ENCODE measurements at places on chromosomes 1 and 21.

DNA sequence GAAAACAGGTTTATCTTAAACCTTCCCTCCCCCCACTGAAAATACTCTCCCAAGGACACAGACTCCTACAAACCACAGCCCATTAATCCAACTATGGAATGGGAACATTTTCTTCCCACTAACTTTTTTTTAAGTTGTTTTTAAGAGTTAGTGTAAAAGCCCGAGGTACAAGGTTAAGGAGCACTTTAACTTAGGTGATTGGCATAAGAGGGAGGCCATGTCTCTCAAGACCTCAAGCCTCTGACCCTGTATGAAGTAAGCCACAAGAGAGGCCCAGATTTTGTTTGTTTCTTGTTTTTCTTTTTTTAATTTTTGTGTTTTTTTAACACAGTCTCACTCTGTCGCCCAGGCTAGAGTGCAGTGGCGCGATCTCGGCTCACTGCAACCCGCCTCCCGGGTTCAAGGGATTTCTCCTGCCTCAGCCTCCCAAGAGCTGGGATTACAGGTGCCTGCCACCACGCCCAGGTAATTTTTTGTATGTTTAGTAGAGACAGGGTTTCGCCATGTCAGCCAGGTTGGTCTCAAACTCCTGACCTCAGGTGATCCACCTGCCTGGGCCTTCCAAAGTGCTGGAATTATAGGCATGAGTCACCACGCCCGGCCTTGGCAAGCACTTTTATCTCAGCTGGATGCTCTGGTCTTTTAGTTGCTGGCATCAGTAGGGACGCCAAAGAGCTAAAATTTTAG lies 14.4 kb downstream of the ARMH1 start:
- no peak overlapping the region for H3K4me3 ChIP-seq
- H3K36me3 ChIP-seq = no peaks in the 10 kb centered on the region
- H3K4me1 ChIP-seq = peaks cover 33% of the 10 kb centered on the region
- no peak for DNase-seq

DNA sequence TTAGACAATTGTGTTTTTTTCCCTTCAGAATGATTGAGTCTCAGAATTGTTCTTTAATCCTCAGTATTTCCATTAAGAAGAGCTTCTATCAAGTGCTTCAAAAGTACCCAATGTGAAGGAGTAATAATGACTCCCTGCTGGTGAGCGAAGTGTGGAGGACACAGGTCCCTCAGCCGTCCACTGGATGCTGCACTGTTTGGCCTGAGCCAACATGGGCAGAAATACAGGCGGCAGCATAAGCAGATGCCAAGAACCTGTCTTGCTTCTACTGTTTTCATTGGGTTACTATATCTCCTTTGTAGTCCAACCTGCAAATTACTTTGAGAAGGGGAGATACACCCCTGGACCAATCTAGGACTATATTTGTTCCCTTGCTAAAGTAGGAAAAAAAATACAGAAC lies 55.3 kb upstream of the DPH5 start:
- DNase-seq = no peak
- H3K4me3 ChIP-seq = no peak overlapping the region
- H3K4me1 ChIP-seq = no peaks in the 10 kb centered on the region
- H3K27me3 ChIP-seq = no peaks in the 10 kb centered on the region
- H3K27ac ChIP-seq = no peak overlapping the region
- H3K36me3 ChIP-seq = no peaks in the 10 kb centered on the region

- no peaks in the 10 kb centered on the region for H3K36me3 ChIP-seq
- DNase-seq = no peak
- peaks cover 3% of the 10 kb centered on the region for H3K27me3 ChIP-seq
- no peaks in the 10 kb centered on the region for H3K4me1 ChIP-seq
- H3K27ac ChIP-seq = no peak overlapping the region
Observed at GRCh38 chr1:181593042-181593441, 109.7 kb downstream of the CACNA1E start.

- H3K36me3 ChIP-seq = no peaks in the 10 kb centered on the region
- H3K27me3 ChIP-seq = peaks cover 9% of the 10 kb centered on the region
Observed at GRCh38 chr1:203551550-203551949, 57.6 kb downstream of the OPTC start.

GRCh38 chr1:29986986-29987385 lies 736.4 kb downstream of the MATN1 start:
- H3K36me3 ChIP-seq = no peaks in the 10 kb centered on the region
- no peaks in the 10 kb centered on the region for H3K27me3 ChIP-seq
- no peaks in the 10 kb centered on the region for H3K4me1 ChIP-seq
- H3K4me3 ChIP-seq = no peak overlapping the region
- H3K27ac ChIP-seq = no peak overlapping the region

- H3K4me1 ChIP-seq = peaks cover 9% of the 10 kb centered on the region
- no peaks in the 10 kb centered on the region for H3K27me3 ChIP-seq
- no peaks in the 10 kb centered on the region for H3K36me3 ChIP-seq
- no peak for DNase-seq
Observed at GRCh38 chr1:230891413-230891812, 23.1 kb upstream of the C1orf198 start.

DNA sequence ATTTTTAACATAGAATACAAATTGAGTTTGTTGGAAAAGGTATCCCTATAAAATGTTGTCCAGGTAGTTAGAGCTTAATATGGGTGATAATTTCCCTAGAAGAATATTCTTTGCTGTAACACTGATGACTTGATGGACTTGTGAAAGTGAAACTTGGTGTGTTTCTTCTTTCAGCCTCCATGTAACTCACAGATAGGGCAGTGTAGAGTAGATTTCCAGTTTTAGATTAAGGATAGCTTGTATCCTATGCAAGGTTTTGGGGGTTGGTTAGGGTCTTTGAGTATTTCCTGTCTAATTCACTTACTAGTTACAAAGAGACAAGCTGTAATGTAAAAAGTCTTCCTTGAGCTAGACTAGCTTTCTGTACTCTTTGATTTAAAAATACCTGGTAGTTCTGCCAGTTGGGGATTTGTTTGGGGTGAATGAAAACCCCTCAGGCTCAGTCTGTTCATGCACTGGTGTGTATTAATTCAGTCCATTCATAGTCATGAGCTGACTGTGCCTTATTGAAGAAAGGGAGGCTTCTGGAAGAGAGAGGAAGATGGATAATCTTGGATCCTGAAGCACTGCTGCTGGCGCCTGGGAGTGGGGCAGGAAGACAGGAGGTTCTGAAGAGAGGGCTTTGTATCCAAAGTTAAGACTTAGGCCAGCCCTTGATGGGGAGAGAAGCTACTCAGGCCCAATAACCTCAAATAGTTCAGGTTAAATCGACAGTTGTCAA lies 83.6 kb downstream of the CAMTA1 start:
- DNase-seq = no peak
- no peak overlapping the region for H3K27ac ChIP-seq
- H3K4me3 ChIP-seq = no peak overlapping the region
- 0 out of 3 replicates have a peak, but pooled peaks cover 4% of the 10 kb centered on the region for H3K36me3 ChIP-seq

- DNase-seq = no peak
- H3K4me1 ChIP-seq = no peaks in the 10 kb centered on the region
- no peak overlapping the region for H3K27ac ChIP-seq
- peaks cover 4% of the 10 kb centered on the region for H3K36me3 ChIP-seq
- no peak overlapping the region for H3K4me3 ChIP-seq
Observed at GRCh38 chr1:212401838-212402582, 12.7 kb downstream of the PACC1 start.

DNA sequence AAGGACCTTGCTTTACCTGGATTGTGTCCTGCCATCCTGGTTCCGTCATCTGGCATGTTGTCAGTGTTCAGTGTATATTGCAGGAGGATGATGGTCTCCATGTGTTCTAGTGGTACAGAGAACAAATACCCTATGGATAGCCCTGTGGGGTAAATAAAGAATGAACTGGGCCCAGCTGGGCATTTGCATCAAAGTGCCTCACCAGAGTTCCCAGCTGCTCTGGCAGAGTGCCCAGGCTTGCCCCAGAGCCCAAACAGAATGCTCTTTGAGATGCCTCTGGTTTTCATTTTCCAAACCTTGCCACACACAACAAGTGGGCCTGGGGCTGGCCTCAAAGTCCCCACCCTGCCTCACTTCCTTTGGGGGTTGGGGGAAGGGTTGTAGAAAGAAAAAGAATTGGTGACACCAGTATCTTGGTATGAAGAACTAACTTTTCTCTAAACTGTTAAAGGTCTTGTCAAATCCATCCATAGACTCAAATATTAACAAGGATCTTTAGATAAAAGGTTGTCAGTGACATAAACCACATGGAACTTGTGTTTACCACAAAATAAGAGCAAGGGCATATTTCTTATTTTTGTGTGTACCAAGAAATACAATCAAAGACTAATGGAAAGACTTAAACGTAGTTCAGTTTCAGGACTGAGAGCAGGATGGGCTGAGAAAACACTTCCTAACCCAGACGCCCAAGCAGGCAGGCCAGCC lies 82.2 kb downstream of the LMO4 start:
- no peaks in the 10 kb centered on the region for H3K4me1 ChIP-seq
- no peak overlapping the region for H3K27ac ChIP-seq
- no peaks in the 10 kb centered on the region for H3K27me3 ChIP-seq

DNA sequence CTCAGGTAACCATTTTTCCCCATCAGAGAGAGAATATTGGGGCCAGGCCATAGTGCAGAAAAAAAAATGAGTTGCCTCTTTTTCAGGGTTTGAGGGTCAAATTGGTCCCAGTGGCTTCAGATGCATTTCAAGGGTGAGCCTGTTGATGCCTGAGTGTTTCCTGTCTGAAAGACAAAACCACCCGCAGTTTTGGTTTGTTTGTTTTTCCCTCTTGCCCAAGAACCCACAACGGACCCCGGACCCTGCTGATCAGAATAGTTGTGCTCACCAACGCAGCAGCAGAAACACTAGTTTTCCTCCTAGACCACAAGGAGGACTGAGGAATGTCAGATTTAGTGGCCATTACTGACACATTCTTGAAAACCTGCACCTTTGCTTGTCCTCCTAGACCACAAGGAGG lies 1433.1 kb downstream of the PLA2G4A start:
- H3K27ac ChIP-seq = no peak overlapping the region
- DNase-seq = peak; percentile 4
- H3K27me3 ChIP-seq = no peaks in the 10 kb centered on the region
- no peaks in the 10 kb centered on the region for H3K36me3 ChIP-seq

DNA sequence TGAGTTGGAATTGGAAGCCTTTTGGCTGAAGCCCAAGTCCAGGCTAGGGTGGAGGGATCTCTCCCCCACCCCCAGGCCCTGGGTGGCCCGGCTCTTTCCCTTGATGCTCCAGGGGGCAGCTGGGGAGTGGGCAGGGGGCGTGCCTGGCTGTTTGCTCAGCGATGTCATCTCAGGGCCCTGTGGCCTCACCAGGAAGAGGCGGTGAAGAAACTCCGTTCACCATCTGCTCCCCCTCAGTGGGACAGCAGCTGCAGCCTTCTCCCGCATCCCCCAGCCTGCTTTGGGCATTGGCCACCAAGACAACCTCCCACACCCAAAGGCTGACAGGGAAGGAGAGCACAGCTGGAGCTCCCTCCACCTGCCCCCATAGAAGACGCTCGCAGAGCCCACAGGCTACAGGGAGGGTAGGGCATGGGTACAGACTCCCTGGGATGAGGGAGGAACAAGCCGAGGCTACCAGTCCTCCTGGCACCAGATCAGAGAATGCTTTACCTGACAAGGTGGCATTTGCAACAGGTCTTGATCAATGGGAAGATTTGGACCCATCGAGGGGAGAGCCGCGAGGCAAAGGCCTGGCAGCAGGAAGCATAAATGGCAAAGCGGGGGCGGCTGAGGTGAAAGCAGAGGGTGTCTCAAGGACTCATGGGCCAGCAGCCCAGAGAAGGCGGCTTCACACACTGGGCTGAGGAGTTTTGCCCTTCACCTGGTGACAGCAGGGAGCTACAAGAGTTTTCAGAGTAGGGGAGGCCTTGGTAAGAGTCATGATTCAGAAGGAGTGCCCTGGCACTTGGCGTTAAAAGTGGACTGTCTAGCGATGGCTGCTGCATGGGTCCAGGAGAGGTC lies 6.5 kb upstream of the GUCA2A start:
- no peak for DNase-seq
- H3K27ac ChIP-seq = no peak overlapping the region
- no peak overlapping the region for H3K4me3 ChIP-seq
- H3K4me1 ChIP-seq = peaks cover 20% of the 10 kb centered on the region

DNA sequence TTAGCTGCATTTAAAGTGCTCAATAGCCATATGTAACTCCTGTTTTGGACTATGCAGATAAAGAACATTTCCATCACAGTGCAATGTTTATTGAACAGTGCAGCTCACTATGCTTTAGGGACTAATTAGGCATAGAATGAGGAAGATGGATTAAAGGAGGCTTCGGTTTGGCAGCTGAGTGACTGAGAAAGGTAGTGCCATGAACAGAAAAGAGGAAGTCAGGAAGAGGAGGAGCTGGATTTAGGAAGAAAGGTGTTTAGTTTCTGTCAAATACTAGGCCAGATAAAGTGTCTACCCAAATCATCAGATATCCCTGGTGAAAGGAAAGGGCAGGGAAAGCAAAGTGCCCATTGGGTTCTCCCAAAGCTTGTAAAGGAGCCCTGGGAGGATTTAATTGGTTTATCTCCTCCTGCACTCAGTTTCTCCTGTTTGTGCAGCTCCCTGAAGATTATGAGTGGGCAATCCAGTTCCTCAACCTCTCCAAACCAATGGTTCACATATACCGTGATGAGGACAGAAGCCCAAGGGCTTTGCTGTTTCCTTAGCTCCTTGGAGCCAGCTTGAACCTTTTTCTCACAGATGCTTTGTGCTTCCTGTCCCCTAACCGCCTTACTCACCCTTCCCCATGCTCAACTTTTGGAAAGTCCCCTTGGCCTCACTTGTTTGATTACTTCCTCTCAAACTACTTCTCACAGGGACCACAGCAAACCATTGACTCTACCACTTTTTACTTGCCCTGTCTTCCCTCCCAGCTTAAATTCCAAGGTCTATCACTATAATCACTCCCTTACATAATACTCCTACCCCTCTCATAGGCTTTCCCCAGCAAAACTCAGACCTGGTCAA lies 3.5 kb upstream of the RAP1A start:
- H3K27ac ChIP-seq = no peak overlapping the region
- no peaks in the 10 kb centered on the region for H3K27me3 ChIP-seq
- DNase-seq = no peak
- peaks cover 15% of the 10 kb centered on the region for H3K4me1 ChIP-seq
